Parietal lobe (tissue), 2 donors: ENCODE measurements at places on chromosomes 11 and 22. TPM values are rescaled to one million over a fixed set of nuclear protein-coding genes. Genes with fewer than 3 reads are reported as not detected.

CHST1 gene
- total RNA-seq, result 15.3 TPM

NELL1 gene
- total RNA-seq, result 71.7 TPM

OLFML1 gene
- total RNA-seq, result 0.94 TPM

SEC14L6 gene
- total RNA-seq, result 0.31 TPM

LDLRAD3 gene
- total RNA-seq, result 65.7 TPM

CFAP300 gene
- 2.5 TPM for total RNA-seq

DCHS1 gene
- total RNA-seq, result 99.8 TPM

CD3E gene
- not detected for total RNA-seq

OR51E1 gene
- total RNA-seq, result not detected
